ENCODE measurements at places on chromosomes 3 and 15.
A peak's percentile ranks its signal among the peaks of the same experiment; 100 is the strongest.

DNA sequence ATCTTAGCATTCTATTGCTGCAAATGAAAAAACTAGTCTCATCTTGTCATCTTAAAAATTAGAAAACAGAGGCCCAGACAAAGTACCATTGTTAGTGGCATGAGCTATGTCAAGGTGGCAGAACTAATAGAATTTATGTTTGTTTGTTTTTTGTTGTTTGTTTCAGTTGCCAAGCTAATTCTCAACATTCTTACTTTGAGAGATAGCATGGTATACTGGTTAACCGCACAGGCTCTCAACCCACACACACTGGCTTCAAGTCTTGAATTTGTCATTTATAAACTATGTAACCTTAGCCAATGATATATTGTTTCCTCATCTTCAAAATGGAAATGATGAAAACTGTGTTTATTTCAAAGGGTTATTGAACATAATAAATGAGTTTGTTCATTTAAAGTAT, 367.6 kb upstream of the PLSCR5 start:
- DNase-seq, result peak; percentile 68

GRCh38 chr15:35506272-35506870, 39.6 kb downstream of the DPH6 start:
- no peak for DNase-seq

DNA sequence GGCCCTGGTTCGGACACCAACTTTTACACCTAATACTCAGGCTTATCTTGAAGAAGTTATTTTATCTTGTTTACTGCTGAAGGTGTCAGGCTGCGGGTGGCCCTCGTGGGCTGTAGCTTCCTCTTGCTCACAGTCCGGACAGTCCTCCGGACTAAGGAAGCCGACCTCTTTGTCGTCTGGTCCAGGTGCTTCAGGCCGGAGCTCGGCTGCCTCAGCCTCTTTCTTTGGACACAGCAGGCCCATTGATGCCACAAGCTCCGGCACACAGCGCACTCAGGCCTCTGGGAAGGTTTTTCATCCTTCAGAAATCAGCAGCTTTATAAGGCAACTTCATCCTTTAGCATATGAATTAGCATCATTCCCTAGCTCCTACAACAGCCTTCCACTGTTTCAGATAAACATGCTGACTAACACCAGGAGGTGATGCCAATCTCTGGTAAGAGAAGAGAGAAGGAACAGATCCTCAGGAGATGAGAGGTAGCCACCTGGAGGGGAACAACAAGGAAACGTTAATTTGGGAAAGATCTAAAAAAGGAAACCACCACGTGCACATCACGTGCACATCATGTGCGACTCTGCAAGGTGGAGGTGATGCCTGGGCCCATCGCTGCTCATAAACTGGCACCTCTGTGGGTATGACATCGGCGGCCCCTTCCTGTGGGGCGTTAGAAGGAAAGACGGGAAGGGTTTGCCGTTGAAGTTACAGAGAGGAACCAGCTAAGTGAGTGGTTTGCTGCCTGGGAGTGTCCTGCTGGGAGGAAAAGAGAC, 4.4 kb upstream of the CHAC1 start:
- DNase-seq, result no peak

DNA sequence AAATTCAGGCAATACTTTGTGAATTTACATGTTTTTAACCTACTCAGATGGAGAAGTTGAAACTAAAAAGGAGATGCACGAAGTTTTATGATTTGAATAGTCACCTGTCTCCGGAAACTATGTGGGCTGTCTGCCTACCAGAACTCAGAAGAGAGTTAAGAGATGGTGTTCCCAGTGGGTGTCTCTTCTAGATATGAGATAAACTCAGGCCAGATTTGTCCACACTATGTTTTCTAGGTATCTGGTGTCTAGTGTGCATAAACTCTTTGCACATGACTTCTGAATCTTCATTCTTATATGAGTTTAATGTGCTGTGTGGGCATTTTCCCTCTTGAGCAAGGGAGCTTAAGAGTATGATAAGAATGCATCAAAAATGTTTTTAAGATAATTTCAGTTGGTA, 222.8 kb downstream of the FOXP1 start:
- no peak for DNase-seq

DNA sequence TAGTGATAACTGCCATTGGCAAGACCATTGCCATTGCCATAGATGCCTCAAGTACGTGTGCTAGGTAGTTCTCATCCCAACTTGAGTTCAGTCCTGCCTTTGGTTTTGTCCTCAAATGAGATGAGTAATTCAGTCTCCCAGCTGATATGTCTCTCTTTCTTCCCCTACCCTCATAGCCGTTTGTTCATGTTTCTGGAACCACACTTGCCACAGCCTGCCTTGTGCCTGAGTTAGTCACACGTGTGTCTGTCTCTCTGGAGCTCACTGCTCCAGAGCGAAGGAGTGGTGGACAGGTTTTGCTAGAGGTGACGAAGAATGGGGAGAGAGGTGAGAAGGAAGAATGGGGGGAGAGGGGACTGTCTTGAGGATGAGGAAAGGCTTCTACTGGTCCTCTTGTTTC, 88.0 kb upstream of the IGF1R start:
- no peak for DNase-seq

GRCh38 chr15:35723852-35724251, 177.9 kb upstream of the DPH6 start:
- peak; percentile 34 for DNase-seq

DNA sequence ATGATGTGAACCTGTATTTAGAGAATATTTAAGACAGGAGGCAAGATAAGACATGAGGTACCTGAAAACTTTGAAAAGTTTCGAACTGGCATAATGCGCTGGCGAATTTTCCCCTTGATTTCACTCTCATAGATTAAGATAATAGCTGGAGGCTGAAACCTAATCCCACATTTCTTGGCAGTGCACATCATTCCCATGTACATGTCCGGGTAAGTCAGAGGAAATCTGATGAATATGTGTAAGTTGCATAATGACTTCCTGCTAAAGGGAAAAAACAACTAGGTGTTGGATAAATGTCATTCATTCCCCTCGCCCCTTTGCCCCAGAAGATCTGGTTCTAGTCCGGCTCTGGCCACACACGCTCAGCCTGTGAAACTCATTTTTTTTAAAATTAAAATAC, 3.6 kb downstream of the CEP19 start:
- DNase-seq, result peak; percentile 12
